ENCODE measurements at places on chromosomes 1 and 21.

- DNase-seq, result no peak
Measured at GRCh38 chr1:94296018-94296417, 58.6 kb upstream of the ARHGAP29 start.

- no peak for DNase-seq
Measured at GRCh38 chr1:234271243-234271606, 102.0 kb upstream of the COA6 start.

GRCh38 chr1:22388671-22389450 lies 62.8 kb upstream of the ZBTB40 start:
- DNase-seq, result no peak

DNA sequence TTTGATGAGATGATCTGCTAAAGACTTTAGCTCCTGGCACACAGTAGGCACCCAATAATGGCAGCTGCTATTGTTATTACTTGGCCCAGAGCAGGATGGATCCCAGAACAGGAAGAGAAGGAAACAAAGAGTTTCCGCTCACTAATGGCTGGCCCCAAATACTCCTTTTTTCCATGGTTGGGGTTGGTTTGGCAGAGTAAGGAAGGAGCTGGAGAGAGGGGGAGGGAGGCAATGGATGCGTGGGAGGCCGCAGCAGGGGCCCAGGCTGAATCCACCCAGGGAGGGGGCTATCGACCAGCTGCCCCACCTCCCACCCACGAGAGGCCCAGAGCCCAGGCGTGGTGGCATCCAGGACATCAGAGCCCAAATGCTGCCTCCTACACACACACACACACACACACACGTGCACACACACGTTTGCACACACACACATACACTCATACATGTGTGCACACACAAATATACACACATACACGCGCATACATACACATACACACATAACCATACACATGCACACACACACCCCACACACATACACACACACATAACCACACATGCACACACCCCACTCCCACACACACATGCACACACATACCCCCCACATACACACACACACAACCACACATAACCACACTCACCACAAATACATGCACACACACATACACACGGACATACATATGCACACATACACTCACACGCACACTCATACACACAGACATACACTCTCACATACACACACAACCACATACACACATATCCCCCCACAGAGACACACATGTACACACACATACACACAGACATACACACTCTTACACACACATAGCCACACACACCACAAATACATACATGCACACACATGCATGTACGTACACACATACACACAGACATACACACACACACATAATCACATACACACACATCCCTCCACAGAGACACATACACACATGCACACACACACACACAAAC lies 25.2 kb downstream of the C1QB start:
- no peak for DNase-seq

- no peak for DNase-seq
Measured at GRCh38 chr1:20237646-20238045, 51.3 kb upstream of the PLA2G2C start.

DNA sequence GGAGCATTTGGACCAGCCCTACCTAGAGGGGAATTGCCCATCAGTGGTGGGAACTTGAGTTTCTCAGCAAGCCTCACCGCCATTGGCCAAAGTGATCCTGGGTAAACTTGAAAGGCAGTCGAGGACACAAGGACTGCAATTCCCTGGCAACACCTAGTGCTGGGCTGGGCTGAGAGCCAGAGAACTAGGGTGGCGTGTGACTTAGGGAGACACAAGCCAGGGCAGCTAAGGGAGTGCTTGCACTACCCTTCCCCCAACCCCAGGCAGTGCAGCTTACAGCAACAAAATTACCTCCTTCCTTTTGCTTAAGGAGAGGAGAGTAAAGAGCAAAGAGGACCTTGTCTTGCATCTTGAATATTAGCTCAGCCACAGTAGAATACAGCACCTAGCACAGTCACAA lies 176.9 kb upstream of the PRMT6 start:
- DNase-seq, result no peak

- no peak for DNase-seq
Measured at GRCh38 chr1:201206176-201206575, 15.6 kb downstream of the IGFN1 start.

GRCh38 chr1:223825767-223826748 lies 19.7 kb downstream of the TP53BP2 start:
- no peak for DNase-seq

DNA sequence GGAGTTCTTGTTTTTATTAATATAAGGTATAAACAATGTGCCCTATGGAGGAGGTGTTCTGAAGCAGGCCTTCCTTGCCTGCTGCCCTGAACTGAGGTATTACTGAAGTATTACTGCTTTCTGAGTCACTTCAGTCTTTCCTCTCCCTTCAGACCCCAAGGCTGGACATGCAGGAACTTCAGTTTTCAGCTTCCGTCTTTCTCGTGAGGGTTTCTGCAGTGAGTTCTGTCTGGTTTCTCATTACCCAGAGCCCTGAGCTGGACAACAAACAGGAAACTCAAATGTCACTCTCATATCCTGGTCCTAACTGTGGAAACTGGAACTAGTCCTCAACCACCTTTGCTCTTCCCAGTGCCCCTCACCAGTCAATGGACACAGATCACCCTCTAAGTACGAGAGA lies 46.8 kb downstream of the ELAVL4 start:
- no peak for DNase-seq

- no peak for DNase-seq
Measured at GRCh38 chr1:99445486-99445885, 181.2 kb downstream of the PLPPR4 start.

GRCh38 chr1:207261971-207262370 lies 59.5 kb upstream of the CD55 start:
- no peak for DNase-seq

DNA sequence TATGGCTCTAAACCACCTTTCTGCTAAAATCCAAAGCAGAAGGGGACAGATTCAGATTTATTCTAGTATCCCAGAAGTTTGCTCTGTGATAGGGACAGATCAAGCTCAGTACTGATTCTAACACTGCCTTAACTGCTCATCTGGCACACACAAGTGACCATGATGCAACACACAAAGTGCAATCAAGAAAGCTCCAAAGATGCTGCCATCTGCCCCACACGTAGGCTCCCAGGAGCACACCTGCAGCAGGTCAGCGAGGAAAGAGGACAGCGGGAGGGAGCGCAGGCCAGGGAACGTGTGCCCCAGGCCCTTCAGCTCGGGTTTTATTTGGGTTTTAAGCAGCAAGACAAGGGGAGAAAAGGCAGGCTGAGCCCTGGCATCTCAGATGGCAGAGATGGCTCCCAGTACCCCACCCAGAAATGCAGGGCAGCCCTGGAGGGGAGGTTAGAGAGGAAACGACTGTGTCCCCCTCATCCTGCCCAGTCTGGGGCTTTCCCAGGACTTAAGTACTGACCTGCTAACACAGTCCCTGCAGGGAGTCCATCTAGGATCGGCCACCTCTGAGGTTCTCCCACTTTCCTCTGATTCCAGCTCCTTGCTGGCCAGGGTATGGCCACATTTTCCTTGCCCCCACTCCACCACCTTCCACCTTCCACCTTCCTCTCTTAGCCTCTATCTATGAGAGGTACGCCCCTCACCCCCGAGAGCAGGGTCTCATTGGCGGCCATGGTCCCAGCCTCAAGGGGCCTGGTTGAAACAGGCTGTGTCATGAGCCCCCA lies 1.2 kb downstream of the TRIM11 start:
- DNase-seq, result no peak

GRCh38 chr1:183566026-183566425 lies 24.2 kb downstream of the NCF2 start:
- no peak for DNase-seq

DNA sequence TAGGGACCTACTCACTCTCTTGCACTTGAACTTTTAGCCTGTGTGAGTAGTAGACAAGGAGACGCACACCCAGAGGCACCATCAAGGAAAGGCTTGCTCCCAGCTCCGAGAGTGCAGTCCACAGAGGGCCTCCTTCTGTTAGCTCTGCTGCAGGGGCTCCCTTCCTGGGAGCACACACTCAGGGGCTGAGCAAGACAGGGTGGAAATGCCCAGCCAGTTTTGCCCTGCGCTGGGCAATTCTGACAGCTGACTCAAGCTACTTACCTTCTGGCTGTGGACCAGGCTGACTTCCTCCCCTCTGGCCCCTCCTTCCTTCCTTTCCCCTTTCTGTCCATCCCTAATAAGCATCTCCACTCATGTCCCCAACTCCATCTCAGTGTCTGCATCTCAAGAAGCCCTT lies 449.1 kb downstream of the PTPRU start:
- no peak for DNase-seq

GRCh38 chr1:47521034-47521881 lies 83.4 kb downstream of the FOXD2 start:
- no peak for DNase-seq

DNA sequence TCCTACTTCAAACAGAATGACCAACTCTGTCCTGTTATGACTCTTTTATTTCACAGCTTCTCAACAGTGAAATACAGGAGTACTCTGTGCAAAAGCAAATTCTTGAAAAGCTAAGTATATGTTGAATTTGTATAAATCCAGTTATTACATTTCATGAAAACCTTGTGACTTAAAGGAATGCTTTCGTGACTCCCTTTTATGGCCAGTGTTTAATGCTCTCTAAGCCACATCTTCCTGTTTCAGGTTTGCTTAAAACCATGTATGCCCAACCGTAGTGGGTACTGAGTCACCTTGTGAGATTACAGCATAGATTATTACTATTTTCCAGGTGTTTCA lies 40.2 kb upstream of the KIF1B start:
- no peak for DNase-seq

- DNase-seq, result no peak
Measured at GRCh38 chr1:4699376-4700301, 45.2 kb downstream of the AJAP1 start.

- DNase-seq, result no peak
Measured at GRCh38 chr1:104531990-104532389, 782.3 kb downstream of the AMY1C start.

- DNase-seq, result no peak
Measured at GRCh38 chr1:109837852-109838570, 72.6 kb upstream of the CSF1 start.

DNA sequence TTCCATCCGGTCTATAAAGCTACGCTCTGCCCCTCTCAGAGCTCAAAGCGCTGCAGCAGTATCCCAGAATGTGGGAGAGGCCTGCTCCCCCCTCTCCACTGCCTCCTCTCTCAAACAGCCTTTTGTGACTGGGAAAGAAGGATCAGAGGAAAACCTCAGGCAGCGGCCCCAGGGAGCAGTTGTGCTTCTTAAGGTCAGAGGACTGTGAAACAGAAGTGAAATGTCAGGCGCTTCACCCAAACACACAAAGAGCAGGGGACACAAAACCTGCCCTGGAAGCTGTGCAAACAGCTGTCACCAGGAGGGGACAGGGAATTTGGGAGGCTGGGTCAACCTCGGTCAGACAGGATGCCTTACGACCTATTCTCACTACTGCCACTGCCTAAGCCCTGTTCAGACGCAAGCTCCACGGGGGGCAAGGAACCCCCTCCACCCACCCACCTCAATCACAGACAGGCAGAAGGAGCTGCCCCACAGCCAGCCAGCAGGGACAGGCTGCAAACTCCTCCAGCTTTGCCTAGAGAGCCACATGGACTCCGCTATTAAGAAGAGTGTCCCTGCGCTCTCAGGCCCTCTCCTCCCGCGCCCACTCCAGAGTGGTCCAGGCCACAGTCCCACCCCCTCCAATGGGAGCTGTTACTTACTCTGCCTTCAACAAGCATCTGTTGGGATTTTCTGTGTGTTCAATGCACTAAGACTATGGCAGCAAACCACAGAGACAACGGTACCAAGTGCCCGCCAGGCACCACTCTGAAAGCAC lies 14.6 kb downstream of the SSBP3 start:
- no peak for DNase-seq

DNA sequence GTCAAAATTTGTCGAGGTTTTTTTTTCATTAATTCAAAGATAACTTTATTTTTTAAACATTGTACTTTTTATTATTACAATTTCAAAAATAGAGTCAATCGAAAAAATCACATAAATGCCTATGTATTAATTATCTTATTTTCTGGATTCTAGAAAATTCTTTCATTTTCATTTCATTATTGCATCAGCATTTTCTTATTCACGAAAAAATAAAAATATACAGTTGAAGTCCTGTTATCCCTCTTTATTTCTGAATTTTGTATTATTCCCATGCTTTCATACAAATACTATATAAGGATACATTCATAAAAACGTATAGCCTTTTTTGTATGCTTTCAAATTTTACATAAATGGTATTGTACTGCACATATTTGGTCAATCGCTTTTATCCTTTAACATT lies 681.0 kb upstream of the USP24 start:
- DNase-seq, result no peak

DNA sequence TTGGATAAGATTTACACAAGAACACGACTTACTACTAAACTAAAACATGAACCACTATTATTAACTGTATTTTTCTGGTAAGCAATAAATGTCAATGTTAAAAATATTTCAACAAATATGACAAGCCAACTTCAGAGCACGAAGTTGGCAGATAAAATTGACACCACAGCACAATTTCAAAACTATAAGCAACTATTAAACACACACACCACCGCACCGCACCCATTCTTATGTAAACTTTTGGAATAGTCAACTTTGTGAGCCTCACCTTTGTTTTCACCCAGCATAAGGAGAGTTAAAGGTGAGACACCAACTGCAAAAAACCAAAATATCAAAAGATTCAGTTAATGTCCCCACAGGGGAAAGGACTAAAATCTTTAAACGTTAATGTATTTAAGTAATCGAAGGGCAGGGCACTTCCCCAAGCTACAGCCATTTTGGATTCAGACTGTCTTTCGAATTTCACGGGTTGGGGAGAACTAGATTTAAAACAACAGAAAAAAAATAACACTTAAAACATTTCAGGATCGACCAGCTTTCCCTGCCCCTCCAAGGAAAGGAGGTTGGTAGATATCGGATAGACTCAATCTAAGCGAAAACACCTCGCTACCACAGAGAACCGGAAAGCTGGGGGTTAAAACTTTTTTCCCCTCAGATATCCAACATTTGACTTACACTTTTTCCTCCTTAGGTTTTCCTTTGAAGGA lies 872 bp downstream of the GPBP1L1 start:
- no peak for DNase-seq
